NCI-H1417 treated with DMSO at 0.1 percent for 48 hours (cell line): ENCODE measurements at places on chromosomes 1 and 21.

GRCh38 chr1:32045772-32046171, 27.0 kb upstream of the TMEM39B start:
- no peak for DNase-seq

DNA sequence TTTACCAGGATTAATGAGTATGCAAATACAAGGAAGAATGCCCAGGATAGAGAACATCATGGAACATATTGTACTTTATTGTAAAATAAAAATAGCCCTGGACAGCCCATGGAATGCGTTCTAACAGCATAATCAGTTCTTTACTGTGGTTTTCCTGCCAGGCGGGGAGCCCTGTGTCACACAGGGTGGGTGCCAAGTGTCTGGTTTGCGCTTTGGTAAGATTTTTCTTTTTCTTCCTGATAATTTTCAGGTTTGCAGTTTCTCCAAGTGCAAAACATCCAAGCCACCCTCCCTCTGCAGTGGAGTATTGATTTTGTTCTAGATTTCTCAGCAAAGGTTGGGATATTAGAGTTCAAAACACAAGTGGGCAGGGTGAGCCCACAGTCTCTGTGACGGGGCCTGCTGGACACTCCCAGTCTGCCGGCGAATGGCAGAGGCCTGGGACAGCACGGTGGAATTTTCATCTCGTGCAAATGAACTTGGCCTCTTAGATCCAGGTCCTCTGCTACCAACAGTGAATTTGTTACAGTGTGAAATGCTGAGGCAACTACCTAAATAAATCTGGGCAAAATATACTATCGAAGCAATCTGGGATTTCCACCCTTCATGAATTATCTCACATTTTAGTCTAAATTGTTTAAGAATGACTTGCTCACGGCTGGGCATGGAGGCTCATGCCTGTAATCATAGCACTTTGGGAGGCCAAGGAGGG, 15.6 kb upstream of the KCNJ15 start:
- DNase-seq, result no peak

DNA sequence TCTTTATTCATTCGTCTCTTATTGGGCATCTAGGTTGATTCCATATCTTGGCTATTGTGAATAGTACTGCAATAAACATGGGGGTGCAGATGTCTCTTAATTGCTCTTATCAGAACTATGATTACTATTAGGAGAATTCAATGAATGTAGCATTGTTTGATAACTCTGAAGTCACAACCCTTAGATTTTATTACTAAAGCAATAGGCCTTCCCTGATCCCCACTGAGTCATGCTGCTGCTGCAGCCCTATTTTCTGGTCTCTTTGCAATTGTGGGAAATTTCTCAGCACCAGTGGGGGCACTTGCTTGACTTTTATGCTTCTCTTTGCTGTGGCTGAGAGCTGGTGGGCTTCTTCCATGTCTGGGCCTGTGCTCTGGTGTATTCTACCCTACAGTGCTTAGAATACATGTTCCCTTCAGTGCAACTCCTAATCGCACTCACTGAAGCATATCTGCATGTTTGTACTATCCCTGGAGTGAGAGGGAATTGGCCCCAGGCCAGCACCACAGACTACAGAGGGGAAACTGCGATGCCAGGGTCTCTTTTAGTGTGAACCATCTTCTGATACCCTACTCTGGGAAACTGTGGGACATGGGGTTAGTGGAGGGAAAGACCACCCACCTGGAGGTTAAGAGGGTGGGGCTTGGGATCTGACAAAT, 52.2 kb upstream of the ROR1 start:
- DNase-seq, result no peak

- no peak for DNase-seq
Observed at GRCh38 chr1:31897526-31898100, 40.6 kb downstream of the PTP4A2 start.

GRCh38 chr1:230267338-230268065, 158.6 kb downstream of the PGBD5 start:
- peak; percentile 74 for DNase-seq

- no peak for DNase-seq
Observed at GRCh38 chr1:226656601-226657277, 82.3 kb downstream of the ITPKB start.

DNA sequence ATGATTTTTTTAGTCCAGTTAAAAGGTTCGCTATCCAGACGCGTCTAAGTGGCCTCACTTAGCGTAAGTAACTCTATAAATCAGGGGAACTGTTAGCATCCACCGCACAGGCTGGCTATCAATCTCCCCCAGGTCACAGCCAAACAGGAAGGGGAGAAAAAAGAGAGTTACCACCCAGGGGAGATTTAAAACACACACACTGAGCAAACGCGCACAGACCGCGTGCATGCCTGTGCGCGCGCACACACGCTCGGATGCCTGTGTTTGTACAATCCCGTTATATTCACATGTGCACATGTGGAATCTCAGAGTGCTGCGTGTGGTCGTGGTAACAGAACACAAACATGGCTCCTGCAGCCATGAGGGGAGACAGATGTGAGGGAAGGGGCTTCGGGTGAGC, 125.4 kb downstream of the CASZ1 start:
- no peak for DNase-seq

GRCh38 chr1:28374297-28374696, 4.8 kb downstream of the PHACTR4 start:
- DNase-seq, result no peak

DNA sequence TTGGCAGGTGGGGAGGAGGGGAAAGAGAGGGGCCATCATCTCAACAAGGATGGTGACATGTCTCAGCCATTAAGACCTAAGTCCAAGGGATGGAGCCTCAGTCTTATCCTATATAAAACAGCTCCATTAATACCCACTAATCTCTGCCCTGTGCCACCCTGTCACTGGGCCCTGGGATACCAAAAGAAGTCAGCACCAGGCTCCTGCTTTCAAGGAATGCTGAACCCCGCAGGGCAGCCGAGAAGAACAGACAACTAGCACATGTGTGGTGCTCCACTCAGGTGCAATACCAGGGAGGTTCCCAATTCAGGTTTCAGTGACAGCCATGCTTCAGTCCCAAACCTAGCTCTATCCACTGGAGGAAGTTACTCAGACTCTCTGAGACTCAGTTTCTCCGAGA, 128.4 kb downstream of the GRIK3 start:
- no peak for DNase-seq

DNA sequence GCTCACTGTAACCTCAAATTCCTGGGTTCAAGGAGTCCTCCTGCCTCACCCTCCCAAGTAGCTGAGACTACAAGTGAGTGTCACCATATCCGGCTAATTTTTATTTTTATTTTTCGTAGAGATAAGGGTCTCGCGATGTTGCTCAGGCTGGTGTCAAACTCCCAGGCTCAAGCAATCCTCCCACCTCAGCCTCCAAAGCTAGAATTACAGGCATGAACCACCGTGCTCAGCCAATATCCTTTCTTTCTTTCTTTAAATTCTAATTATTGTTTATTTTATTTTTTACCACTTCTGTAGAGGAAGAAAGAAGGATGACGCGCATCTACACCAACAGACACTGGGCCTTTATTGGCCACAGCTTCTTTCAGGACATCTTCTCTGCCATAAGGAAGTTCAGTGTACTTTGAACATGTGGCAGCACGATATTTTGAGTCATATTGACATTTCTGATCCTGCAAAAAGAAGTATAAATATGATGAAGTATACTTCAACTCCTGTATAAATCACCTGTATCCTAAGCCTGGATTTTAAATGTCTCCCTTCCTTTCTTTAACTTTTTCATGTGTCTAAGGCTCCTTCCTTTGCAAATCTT, 15.8 kb downstream of the CTSS start:
- DNase-seq, result no peak

DNA sequence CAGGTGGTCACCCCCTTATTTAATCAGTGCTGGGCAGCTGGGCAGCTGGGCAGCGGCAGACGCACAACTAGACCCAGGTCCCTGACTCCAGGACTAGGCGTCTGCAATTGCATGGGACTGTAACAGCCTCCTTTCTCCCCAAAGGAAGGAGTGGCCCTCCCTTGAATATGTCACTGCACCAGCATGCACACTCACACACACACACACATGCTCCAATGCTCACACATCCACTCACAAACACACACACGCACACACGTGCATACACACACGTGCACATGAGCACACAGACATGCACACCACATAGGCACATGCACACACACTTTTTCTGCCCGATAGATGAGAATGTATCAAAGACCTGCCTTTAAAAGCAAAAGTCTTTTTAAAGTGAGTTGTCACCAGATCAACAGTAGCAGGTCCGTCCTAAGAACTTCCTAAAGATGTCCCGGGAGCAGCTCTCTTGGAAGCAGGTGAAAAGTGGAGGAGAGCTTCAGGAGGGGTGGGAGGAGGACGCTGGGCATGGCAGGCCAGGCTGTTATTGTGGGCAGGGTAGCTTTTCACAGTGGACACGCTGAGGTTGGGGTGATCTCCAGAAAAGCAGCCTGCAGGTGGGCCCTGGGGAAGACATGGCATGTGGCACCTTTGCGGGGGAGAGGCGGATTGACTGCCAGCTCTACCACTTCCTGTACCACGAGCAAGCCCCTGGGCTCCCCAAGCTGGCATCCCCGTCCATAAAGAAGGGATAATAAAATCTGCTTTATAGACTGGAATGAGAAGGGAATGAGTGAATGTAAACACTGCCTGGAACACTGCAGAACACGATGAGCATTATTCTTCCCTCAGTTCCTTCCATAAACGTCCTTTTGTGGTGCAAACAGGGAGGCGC, 1.7 kb downstream of the PDE9A start:
- no peak for DNase-seq
